Stimulated activated CD8-positive, alpha-beta memory T cell treated with anti-CD3 and anti-CD28 coated beads, Interleukin-4, amount 100 ng/mL, for 24 hours (primary cell): ENCODE measurements at places on chromosomes 13 and 19.

- DNase-seq, result no peak
Observed at GRCh38 chr13:99366075-99366987, 59.1 kb upstream of the GPR183 start.

DNA sequence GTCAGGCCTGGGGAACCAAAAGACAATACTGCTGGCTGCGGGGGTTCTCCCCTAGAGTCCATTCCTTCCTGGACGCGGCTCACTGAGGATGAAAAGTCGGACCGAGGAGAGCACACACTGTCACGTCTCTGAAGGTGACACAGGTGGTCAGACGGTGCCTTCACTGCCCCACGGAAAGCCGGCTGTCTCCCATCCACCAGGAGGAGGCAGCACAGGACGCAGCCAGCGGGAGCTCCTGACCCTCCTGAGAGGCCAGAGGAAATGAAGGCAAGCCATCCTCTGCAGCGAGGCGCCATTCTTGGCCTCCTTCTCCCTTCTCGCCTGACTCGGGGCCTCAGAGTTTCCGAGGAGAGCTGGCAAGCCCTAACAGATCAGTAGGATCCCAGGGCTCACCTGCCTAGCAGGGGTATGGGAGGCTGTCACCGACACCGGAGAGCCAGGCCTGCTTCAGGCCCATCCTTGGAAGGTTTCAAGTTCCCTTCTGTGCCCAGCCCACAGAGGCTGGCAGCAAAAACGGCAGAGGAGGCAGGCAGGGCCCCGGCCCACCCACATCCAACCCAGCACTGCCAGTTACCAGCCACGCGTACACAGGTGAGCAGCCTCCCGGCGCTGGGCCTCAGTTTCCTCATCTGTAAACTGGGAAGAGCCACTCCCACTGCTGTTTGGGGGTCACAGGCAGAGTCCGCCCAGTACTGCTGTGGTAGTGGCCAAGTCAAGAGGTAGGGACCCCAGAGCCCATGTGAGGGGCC lies 4.5 kb downstream of the REXO1 start:
- DNase-seq, result no peak

DNA sequence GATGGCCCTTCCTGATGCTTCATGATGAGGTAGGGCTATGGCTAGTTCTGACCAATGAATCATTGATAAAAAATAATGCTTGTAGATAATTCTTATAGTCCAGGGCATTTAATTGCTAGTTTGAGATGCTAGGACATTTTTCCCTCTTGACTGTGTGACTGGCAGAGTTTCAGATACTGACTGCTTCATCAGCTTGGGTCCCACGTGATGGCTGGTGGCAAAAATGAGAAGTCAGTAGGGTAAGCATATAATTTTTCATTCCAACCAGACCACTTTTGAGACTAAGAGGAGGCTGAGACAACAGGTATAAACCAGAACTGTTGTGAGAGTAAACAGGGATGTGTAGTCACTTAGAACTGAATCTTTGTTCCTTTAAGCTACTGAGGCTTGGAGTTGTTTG lies 183.3 kb downstream of the HS6ST3 start:
- DNase-seq, result no peak

DNA sequence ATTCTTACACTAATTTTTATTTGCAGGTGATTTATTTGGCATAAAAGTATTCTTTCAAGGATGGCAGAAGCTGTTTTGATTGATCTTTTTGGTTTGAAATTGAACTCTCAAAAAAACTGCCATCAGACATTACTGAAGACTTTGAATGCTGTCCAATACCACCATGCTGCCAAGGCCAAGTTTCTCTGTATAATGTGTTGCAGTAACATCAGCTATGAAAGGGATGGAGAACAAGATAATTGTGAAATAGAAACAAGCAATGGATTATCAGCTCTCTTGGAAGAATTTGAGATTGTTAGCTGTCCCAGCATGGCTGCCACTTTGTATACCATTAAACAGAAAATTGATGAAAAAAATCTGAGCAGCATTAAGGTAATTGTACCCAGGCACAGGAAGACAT lies 1.2 kb downstream of the LACC1 start:
- no peak for DNase-seq

DNA sequence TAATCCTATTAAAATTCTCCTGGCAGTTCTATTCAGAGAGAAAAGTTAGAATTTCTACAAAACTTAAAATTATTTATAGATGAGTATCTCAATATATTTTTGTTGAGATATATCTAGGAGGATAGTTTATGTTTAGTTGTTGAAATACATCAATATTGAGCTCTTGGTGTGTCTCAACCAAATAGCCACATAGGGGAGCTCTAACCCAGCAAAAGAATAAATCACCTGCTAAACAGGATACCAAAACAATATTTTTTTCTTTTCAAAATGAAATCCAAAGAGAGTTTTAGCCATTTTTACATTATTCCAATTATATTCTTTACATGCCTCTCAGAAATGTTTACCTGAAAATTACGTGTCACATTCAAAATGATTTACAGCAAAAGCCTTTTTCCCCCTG lies 954.7 kb downstream of the SLITRK6 start:
- DNase-seq, result no peak

- DNase-seq, result no peak
Observed at GRCh38 chr19:9011875-9012274, 1.7 kb upstream of the MUC16 start.

DNA sequence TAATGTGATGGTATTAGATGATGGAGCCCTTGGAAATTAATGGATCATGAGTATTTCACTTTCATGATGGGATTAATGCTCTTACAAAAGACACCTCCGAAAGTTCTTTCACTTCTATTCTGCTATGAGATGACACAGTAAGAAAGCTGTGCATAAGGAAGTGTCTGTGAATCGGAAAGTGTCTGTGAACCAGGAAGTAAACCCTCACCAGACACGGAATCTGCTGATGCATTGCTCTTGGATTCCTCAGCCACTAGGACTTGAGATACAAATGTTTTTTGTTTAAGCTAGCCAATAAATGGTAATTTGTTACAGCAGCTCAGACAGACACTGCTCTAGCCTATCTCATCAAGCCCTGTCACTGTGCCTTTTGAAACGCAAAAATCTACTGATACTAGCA lies 440.4 kb upstream of the PRR20A start:
- no peak for DNase-seq

DNA sequence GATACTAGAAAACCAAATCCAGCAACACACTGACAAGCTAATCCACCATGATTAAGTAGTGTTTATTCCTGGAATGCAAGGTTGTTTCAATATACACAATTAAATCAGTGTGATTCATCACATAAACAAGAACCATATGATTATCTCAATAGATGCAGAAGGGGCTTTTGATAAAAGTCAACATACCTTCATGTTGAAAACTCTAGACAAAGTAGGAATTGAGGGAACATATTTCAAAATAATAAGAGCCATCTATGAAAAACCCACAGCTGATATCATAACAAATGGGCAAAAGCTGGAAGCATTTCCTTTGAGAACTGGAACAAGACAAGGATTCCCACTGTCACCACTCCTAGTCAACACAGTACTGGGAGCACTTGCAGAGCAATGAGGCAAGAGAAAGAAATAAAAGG lies 213.6 kb upstream of the CSNK1A1L start:
- no peak for DNase-seq

- DNase-seq, result no peak
Observed at GRCh38 chr19:7873304-7874075, 700 bp downstream of the PRR36 start.

DNA sequence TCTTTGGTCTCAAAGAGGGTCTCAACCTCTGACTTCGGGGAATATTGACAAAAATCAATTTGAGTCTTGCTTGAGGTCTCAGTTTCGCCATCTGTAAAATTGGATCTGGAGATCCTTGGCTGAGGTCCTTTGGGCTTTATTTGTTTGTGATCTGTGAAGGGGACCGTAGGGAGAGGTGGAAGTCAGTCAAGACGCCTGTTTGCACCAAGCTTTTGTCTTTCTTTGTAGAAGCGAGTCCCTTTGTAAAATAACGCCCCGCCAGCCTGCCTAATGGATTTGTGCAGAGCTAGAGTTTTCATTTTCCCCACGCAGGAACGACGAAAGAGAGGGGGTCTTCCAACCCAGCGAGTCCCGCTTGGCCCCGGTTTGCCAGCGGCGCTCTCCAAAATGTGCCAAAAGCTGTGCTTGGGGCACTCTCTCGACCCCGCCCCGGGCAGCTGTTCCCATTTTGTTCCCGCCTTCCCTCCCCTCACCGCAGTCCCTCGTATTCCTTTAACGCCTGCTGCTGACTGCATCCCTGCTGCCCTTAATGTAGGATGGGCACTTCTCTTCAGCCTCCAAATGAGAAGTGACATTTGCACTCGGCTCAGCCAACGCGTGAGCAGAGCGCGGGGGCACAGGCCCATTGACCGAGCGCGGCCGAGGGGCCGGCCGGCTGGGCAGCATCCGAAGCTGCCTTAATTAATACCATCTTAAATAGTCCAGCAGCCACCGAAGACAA lies 13.0 kb downstream of the ZIC5 start:
- DNase-seq, result no peak

GRCh38 chr19:10074153-10074552 lies 12.0 kb upstream of the SHFL start:
- no peak for DNase-seq

DNA sequence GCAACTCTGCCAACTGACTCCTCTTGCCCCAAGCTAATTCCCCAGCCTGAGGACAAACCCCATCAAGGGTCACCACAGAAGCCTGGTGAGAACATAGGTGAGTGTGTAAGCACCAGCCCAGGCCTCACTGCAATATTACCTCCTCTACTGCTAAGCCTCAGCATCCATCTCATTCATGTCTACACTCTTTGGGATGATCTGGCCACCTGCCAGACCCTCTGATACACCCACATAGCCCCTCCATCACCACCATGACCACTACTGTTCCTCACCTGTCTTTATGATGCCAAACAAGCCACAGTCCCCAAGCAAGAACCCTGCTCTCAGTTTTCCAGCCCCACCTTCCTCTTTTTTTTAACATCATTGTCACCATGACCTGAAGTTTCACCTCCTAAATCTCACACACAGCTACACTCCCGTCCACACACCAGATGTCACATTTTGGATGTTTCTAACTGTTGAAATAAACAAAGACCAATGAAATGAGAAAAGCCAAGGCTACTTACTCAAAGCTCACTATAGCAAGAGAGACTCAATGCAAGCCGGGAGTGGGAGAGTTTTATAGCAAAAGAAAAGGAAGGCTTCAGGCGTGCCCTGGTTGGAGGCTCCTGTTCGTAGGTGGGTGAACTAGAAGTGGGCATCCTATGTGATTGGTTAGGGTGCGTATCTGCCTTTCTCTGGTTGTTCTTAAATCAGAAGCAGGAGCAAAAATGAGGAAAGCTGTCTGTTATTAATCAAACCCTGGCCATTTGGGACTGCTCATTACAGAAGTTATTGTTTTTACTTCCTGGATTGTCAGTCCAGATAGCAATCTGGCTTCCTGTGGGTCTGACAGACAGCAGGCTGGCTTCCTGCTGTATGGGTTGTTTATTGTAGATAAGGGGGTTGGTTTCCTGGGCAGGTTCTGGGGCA lies 2.0 kb downstream of the ZNF792 start:
- no peak for DNase-seq

DNA sequence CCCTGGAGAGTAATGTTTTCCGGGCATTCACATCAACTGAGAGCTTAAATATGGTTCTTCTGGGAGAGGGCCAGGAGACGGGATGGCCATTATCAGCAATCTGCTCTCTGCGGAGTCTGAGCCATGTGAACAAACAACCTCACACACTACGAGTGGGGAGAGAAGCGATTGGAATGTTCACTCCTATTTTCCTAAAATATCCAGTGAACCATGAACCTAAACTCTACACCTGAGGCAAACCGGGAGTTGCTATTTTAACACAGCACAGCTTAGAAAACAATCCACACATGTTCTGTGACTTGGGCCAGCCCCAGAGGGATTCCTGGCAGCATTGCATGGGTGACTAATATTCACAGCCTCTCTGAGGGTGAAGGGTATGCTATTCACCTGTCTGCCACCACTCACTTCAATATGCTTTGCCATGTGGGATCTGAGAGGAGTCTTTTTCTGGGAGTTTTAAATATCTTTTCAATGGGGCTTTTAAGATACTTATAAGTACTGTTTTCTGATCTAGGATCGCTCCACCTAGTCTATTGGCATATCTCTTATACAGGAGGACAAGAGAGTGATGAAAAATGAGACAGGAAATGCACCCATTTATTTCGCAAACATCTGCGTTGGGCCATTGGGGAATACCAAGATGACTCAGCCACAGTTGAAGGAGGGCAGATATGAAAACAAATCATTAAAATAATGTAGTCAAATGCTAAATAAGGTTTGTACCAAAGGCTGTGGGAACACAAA lies 72.6 kb upstream of the SERP2 start:
- DNase-seq, result no peak

DNA sequence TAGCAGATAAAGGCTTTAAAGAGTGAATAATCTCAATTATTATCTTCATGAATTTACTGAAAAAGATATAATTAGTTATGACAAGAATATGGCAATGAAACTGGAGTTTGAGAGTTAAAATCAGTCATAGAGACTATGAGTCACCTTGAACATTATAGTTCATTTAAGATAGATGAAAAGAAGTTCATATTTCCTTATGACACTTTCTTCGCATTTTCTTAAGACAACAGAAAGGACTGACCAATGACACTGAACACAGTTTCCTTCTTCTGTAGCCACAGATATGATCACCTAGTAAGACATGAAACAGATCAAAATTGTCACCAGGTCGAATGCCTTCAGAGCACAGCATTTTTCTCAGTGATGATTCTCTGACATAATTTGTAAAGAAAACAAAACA lies 202.1 kb downstream of the KLF12 start:
- no peak for DNase-seq

DNA sequence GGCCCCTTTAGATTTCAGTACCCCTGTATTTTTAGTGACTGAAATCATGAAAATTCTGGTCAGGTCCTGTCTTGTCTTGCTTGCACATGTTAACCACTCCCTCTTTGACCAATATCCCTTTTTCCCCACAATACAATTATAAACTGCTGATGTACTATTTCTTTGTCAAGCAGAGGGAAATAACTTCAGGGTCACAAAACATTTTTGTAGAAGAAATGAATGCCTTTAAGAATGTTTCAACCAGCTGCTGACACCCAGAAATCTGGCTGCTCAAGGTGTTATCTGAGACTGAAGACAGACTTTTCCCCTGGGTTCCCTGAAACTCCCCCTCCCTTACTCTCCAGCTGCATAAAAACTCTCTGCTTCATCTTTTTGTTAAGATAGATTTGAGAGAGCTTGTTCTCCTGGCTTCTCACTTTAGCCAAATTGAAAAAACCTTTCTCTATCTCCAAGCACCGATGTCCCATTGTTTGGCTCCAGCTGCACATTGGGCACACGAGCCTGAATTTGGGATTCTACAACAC lies 18.4 kb upstream of the ACOD1 start:
- DNase-seq, result no peak

DNA sequence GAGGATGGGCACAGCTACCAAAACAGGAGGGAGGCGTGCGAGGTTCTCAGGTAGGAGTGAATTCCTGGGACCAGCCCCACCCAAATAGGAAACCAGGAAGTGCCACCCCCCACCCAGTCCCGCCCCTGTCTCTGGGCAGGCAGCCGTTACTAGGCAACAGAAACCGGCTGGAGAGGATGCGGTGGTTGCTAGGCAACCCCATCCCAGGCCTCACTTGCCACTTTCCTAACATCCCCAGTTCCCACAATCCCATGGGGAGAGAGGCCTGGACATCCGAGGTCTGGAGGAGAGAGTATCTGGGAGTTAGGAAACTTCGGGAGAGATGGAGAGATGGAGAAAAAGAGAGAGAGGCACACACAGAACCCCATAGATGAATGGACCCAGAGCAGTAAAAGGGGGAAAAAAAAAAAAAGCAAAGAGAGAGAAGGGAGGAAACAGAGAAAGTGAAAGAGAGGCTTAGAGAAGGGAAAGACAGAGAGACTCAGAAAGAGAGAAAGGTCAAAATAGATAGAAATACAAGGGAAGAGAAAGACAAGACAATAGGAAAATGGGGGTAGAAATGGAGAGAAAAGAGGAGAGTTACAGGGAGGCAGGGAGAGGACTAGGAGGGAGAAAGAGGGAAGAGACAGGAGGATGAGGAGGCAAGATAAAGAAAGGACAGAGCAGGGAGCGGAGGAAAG lies 3.8 kb downstream of the GRIK5 start:
- DNase-seq, result no peak
